GM23338 (cell line): ENCODE measurements at places on chromosomes 2 and 18. TPM values are rescaled to one million over a fixed set of nuclear protein-coding genes. Genes with fewer than 3 reads are reported as not detected.

Gene MYO1B
- polyA plus RNA-seq, result 20.0 and 26.4 TPM in 2 replicates

Gene BOLL
- 1.1 and 2.0 TPM in 2 replicates for polyA plus RNA-seq

Gene L3MBTL4
- polyA plus RNA-seq, result 0.48 and 0.77 TPM in 2 replicates

Gene CRYGD
- 22.6 and 23.9 TPM in 2 replicates for polyA plus RNA-seq

Gene DAW1
- 0.71 and 0.87 TPM in 2 replicates for polyA plus RNA-seq

Gene MALL
- 5.3 and 5.9 TPM in 2 replicates for polyA plus RNA-seq

Gene RFX8
- 0.49 and 0.65 TPM in 2 replicates for polyA plus RNA-seq

Gene TMEM198
- polyA plus RNA-seq, result 5.6 TPM in 2 replicates

Gene ICOS
- polyA plus RNA-seq, result not detected in 2 replicates

Gene HOXD10
- polyA plus RNA-seq, result not detected in 2 replicates

Gene GREB1L
- polyA plus RNA-seq, result 0.21 and 0.29 TPM in 2 replicates

Gene RIT2
- polyA plus RNA-seq, result 8.8 and 9.5 TPM in 2 replicates

Gene UBE2F
- polyA plus RNA-seq, result 91.3 and 98.2 TPM in 2 replicates

Gene VAMP5
- 5.5 and 7.8 TPM in 2 replicates for polyA plus RNA-seq

Gene SULT1C4
- 0.56 and 0.87 TPM in 2 replicates for polyA plus RNA-seq

Gene POTEC
- polyA plus RNA-seq, result not detected in 2 replicates

Gene HADHA
- polyA plus RNA-seq, result 57.6 and 63.9 TPM in 2 replicates

Gene ZAP70
- polyA plus RNA-seq, result not detected in 2 replicates

Gene DNER
- polyA plus RNA-seq, result 4.7 and 5.6 TPM in 2 replicates

Gene IL1B
- 0.14 TPM in 1 of 2 replicates, not detected in the other for polyA plus RNA-seq

Gene TXNL1
- 125 and 135 TPM in 2 replicates for polyA plus RNA-seq

Gene DSC1
- not detected in 2 replicates for polyA plus RNA-seq

Gene TRABD2A
- polyA plus RNA-seq, result 5.5 and 6.0 TPM in 2 replicates

Gene CDKL4
- polyA plus RNA-seq, result not detected in 2 replicates

Gene SCG2
- polyA plus RNA-seq, result 0.18 TPM in 1 of 2 replicates, not detected in the other

Gene NOL4
- polyA plus RNA-seq, result 0.33 and 0.63 TPM in 2 replicates

Gene PRKAG3
- polyA plus RNA-seq, result not detected in 2 replicates

Gene DHX57
- 13.3 and 13.6 TPM in 2 replicates for polyA plus RNA-seq

Gene NMUR1
- 0.24 and 0.29 TPM in 2 replicates for polyA plus RNA-seq

Gene PLEKHB2
- 33.4 and 39.8 TPM in 2 replicates for polyA plus RNA-seq

Gene MAIP1
- 34.0 and 41.9 TPM in 2 replicates for polyA plus RNA-seq

Gene RPL37A
- 5,036 and 5,564 TPM in 2 replicates for polyA plus RNA-seq

Gene MC2R
- not detected in 2 replicates for polyA plus RNA-seq

Gene ACOXL
- 8.2 and 9.0 TPM in 2 replicates for polyA plus RNA-seq
